ENCODE measurements at places on chromosomes 2 and 18. TPM values are rescaled to one million over a fixed set of nuclear protein-coding genes. Genes with fewer than 3 reads are reported as not detected.

Gene KLHL30
- total RNA-seq, result 0.37 TPM

Gene CFAP65
- 0.11 TPM for total RNA-seq

Gene ALPP
- total RNA-seq, result 2.7 TPM

Gene IRS1
- 18.2 TPM for total RNA-seq

Gene SLC38A11
- not detected for total RNA-seq

Gene IL36B
- total RNA-seq, result 0.37 TPM

Gene MOCOS
- total RNA-seq, result 2.7 TPM

Gene POMC
- total RNA-seq, result not detected

Gene GAL3ST2
- 0.33 TPM for total RNA-seq

Gene RUFY4
- total RNA-seq, result not detected

Gene SIX2
- total RNA-seq, result 0.72 TPM

Gene MFSD6
- total RNA-seq, result 33.9 TPM

Gene EMILIN1
- total RNA-seq, result 0.64 TPM

Gene ARPC2
- 299 TPM for total RNA-seq

Gene SPATA3
- total RNA-seq, result not detected

Gene PDE1A
- total RNA-seq, result 0.14 TPM

Gene C18orf63
- not detected for total RNA-seq

Gene UGT1A5
- total RNA-seq, result not detected

Gene STEAP3
- total RNA-seq, result 32.7 TPM

Gene PFN4
- 1.0 TPM for total RNA-seq

Gene IHH
- 0.47 TPM for total RNA-seq

Gene UGT1A3
- 0.19 TPM for total RNA-seq

Gene C2orf76
- 10.8 TPM for total RNA-seq

Gene ERFE
- total RNA-seq, result 9.1 TPM

Gene SERPINB10
- not detected for total RNA-seq

Gene CFAP210
- total RNA-seq, result 0.18 TPM

Gene FTCDNL1
- total RNA-seq, result 2.6 TPM

Gene GTF2A1L
- total RNA-seq, result not detected

Gene IGFBP5
- total RNA-seq, result 0.13 TPM

Gene GREB1L
- 1.6 TPM for total RNA-seq

All from A549 treated with ZK216348 at 1 μM for 4 hours (cell line).